ENCODE measurements at places on chromosomes 3 and 15.

DNA sequence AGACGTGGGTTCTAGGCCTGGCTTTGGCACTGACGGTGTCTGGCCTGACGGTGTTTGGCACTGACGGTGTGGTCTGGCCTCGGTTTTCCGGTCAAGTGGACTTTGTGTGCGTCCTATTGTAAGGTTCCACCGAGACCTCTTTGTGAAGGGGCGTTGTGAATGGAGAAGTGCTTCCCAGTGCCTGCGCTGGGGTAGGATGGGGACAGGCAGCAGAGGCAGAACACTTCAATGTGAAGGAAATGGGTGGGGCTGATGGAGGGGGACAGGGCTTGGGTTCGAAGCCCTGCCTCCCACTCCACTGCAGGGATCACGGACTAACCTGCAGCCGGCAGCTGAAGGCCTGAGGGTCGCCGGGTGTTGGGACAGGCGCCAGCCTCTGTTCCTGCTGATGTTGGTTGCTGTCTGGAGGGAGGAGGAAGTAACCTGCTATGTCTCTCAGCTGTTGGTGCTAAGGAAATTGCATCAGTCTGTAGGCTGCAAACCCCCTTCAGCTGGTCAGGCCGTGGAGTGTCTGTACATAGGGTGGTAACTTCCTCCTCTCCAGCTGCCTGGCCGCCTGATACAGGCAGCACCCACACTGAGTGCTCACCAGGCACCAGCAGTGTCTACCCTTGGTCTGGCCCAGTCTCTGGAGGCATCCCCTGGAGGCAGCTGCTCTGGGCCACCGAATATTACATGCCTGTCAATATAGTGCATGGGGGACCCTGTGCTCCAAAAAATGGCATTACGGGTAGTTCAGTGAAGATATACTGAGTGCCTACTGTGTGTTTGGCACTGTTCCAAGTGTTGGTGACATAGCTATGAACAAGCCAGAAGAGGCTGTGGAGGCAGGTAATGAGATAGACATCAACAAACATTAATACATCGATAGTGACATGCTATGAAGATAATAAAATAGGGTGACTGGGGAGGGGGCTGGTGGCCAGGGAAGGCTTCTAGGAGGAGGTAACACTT lies 1.1 kb downstream of the TM6SF1 start:
- peak; percentile 43 for DNase-seq

DNA sequence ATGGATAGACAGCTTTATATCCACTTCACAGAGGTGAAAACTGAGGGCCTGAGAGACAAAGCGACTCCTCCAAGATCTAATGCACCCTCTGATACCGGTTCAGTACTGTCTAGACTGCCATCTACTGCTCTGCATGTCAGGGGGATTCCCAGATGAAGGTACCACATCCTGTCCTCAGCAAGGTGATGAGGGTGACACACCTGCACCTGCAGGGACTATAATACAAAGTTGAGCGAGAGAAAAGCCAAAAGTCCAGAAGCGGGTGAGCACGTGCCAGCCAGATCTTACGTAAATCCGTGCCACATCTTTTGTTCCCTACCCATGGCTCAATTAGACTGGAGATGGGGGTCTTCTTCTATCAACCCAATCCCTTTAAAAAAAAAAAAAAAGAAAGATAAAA lies 32.4 kb upstream of the HES1 start:
- no peak for DNase-seq

DNA sequence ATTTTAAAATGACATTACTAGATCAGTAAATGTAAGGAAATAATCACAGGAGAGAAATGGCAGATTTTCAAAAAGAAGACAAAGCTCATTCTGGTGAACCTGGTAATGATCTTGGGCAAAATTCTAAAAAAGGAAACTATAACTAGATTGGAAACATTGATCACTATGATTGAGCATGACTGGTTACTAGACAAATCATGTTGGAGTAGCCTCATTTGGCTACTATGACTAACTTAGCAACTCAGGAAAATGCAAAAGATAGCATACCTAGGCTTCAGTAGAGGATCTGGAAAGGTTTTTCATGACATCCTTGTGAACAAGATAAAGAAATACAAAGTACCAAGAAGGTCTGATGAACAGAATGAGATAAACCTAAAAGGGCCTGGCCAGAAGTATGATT lies 7.6 kb upstream of the TMF1 start:
- DNase-seq = no peak

DNA sequence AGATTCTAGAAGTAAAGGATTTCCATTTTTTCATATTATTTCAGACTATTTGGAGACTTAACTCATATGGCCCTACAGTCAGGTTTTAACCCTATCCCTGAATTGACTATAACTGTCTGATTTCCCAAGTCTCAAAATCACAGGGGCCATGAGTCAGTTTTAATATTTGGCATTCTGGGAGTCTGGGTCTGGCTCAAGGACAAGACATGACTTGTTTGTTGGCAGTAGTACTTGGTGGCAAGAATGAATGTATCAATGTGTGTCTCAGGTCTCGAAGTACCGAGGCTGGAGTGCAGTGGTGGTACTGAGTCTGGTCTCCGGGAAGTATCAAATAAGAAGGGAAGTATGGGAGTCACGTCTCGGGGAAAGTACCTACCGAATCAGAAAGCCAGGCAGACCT lies 10.8 kb downstream of the UMPS start:
- no peak for DNase-seq

DNA sequence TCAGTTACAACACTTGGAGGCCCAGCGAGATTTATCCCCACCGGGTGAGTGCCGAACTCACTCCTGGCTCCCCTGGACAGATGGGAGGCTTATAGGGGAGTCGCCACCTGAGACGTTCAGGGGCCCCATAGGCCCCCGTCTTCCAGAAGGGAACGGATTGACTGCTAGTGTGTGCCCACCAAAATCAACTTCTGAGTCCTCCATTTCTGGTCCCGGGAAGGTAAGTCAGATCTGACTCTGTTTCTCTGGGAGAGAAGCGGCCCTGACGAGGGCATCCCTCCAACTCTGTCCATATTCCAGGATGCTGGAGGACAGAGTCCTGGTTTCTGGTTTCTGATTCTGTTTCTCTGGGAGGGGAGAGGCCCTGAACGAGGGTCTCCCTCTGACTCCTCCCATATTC lies 44.3 kb downstream of the ZBTB11 start:
- no peak for DNase-seq

DNA sequence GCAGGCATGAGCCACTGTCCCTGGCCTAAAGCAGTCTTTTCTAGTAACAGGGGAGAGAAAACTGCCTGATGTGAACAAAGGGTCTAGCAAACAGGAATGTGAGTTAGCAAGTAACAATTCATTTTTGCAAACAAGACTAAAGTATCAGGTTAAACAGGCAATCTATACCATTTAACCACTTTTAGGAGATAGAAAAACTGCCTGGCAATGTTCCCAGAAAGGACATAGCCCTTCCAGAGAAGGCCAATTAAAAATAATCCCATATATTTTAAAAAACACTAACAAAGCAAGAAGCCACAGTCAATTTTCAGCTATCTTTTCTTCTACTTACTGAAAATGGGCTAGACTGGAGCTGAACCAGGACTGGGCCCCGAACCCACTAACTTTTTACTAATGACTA lies 6.3 kb downstream of the RBSN start:
- no peak for DNase-seq

DNA sequence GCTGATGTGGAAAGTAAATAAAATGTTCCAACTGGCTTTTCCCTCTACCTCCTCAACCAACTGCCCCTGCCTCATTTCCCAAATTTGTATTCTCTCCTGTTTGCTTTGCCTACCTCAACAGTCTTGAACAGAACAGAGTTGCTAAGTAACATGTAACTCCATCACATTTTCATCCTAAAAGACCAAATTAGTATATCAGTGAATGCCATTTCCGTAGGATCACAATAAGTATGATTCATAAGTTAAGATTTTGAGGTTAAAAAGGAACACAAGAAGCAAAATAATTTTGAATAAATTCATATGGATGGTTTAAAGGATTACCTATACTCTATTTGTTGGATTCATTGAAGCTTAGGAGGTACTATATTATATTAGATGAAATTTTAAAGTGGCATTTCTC lies 154.9 kb downstream of the ECT2 start:
- no peak for DNase-seq

GRCh38 chr15:69601711-69602504 lies 149.3 kb downstream of the RPLP1 start:
- peak; percentile 2 for DNase-seq

DNA sequence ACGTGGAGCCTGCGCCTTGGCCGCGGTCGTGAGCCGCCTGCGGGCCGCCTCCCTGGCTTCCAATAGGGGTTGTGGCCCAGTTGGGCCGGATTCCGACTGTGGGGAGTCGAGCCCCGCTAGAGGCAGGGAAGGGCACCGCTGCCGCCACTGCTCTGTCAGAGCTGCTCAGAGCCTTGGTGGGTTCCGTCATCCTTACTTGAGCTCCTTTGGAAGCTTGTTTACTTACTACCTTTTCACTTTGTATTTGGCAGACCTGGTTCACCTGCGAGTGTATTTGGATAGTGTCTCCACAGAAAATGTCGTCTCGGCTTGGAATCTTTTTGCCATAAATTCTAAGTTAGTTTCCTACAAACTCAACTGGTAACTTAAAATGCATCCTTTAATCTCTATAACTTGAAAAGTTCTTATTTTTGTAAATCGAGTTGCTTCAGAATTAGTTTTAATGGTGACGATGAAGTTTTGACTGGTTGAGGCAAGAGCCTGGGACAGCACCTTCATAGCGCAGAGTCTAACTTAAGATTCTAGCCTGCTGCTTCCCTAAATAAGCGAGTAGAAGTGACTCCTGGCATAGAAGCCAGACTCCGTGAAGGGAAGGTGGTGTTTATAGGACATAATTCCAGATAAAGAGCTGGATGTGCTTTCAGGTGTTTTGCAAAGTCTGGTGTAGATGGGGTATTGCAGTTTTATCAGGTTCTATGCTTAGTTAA lies 800 bp downstream of the DAG1 start:
- no peak for DNase-seq

DNA sequence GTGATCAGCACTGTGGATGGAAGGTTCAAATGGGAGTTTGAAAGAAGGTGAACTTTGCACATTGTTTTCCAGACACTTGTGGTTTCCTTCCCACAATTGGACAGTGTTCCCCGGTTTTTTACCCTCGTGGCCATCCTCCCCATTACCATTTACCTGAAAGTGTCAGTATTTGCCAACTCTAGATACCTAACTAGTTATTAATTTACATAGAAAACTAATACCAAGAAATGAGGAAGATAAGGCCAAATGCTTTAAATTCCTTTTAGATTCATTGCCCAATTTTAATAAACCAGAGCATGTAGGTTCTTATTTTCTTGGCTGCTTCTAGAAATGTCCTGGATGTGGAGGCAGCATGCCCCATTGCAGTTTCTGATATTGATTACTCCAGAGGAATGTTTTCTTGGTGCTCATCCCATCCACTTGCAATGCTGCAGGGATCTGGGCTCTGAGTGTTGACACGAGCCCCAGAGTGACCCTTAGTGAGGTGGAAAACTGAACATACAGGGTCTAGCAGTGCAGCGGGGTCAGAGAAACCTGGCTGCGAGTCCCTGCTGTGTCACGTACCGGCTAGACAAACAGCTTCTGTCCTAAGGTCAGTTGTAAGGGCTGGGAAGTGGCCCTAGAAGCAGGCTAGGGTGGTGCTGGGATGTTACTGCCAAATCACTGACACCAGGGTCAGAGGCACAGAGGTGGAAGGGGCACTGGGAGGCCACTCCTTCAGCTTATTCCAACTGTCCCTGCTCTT lies 23.5 kb downstream of the LSM3 start:
- no peak for DNase-seq

DNA sequence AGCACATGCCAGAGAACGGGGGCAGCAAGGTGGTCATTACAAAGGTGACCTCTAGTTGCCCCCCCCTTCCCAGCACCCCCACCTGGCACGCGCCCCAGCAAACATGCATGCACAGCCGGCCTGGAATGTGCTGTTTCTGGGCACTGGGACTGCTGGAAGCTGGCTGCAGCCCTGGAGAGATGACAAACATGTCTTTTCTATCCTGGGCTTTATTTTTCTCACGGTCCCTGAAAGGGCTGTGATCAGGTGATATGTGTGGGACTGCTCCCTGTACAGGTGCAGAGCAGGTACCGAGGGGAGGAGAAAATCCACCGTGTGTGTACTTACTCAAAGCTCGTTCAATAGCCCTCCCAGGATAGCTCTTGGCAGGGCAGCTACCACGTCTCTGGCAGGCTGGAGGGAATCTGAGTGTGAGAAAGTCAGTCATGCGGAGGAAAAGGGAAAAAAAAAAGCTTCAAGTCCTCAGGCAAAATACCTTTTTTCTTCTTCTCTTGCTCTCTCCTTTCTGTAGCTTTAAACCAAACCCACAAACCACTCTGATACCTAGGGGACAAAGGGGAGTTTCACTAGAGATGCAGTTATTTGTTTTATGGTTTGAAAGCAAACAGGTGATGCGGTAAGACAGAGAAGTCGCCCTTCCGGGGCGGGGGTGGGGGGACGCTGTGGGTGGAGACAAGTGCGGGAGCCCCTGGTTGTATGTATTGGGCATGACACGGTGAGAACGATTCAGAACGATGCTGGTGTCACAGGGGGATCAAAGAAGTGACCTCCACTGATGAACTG lies 5.0 kb upstream of the HES1 start:
- no peak for DNase-seq

GRCh38 chr15:92733090-92733933 lies 77.7 kb upstream of the FAM174B start:
- no peak for DNase-seq

DNA sequence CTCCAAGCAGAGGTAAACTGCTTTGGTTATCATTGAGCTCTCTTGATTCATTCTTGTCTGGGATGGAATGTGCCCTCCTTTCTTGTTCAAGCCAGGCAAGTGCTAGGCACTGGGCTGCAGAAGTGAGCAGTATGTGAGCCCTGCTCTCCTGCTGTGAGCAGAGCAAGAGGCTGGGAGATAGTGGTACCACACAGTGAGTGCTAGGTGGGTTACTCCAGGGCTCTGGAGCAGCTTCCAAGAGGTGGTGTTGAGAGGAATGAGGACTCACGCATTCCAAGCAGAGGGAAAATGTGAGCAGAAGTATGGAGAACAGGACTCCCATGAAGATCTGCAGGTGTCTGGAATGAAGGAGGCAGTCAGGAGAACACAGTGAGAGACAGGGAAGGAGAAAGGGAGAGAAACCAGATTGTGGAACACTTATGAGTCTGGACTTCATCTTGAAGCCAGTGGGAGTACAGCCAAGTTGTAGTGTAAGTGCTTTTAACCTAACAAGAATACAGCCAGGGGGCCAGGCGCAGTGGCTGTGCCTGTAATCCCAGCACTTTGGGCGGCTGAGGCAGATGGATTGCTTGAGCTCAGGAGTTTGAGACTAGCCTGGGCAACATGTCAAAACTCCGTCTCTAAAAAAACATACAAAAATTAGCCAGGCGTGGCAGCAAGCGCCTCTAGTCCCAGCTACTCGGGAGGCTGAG lies 199.9 kb upstream of the CTDSPL start:
- DNase-seq = no peak

DNA sequence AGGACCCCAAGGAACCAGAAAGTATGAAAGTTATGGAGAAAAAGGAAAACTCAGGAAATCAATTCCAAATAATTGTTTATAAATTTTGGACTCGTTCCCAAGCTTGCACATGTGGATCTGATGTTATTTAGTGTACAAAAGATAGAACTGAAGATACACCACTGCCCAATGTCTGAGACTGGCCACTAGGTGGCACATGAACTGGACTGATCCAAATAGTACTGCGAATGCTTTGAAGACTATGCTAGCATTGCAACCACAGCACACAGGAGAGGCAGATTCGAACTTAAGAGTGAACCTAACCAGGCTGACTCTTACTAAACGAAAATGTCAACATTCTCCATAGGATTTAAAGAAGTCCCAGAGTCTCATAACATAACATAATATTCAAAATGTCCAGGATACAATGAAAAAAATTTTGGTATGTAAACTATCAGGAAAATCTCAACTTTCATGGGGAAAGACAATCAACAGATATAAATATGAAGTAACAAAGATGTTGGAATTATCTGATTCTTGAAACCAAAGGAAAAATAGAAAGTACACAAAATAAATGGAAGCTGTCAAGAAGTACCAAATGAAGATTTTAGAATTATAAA lies 596.7 kb downstream of the FGF12 start:
- no peak for DNase-seq
